Activated CD8-positive, alpha-beta memory T cell treated with anti-CD3 and anti-CD28 coated beads for 24 hours (primary cell): ENCODE measurements at places on chromosomes 16 and 17.

- DNase-seq = no peak
These were observed 999 bp upstream of the FLYWCH2 start for GRCh38 chr16:2881783-2882649.

DNA sequence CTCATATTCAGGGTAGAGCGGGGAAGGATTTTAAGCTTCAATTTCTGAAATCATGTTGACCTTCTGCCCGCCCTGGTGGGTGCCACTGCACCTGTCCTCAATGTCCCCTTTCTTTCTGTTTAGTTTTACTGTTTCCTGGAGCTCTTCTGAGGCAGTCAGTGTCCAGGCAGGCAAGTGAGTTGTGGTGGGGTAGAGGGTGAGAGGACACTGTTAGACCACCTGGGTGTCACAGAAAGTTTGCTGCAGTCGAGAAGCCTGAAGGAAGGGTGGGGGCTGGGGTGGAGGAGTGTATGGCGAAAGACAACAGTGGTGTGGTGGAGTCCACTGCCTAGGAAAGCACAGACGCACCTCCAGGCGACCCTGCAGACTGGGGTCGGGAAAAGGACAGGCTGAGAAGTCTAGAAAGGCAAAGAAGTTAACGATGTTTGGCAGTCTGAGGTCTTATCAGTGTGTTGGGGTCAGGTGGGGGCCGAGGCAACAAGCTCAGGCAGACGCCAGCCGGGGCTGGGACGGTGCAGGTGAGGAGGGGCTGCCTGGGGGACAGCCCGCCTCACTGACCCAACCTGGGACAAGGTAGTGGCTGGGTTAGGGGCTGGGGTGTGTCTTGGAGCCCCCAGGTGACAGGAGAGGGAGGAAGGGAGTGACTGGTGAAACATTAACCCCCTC is 23.3 kb upstream of the HOXB13 start:
- DNase-seq = no peak

DNA sequence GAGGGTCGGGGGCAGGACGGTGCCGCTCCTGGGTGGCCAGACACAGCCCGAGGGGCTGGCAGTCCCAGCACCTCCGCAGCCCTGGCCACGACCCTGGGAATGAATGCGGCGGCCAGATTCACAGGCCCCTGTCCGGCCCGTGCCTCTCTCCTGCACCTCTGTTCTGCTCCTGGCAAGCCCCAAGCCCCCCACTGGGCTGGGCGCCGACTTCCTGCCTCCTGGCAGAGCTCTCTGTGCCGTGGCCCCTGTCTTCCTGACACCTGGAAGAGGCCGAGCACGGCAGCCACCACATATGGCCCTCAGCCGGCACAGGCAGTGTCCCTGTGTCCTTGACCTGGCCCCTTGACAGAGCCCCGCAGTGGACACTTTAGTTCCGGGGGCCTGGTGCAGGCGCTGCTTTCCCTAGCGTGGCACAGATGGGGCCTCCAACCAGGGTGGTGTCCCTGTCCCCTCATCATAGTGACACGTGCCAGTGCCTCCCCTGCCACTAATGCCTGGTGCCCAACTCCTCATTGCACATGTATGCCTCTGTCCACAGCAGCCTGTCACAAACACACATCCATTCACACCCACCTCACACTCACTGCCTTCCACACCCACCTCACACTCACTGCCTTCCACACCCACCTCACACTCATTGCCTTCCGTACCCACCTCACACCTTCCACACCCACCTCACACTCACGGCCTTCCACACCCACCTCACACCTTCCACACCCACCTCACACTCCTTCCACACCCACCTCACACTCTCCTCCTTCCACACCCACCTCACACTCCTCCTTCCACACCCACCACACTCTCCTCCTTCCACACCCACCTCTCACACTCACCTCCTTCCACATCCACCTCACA is 110.6 kb upstream of the PLCG2 start:
- DNase-seq = no peak

DNA sequence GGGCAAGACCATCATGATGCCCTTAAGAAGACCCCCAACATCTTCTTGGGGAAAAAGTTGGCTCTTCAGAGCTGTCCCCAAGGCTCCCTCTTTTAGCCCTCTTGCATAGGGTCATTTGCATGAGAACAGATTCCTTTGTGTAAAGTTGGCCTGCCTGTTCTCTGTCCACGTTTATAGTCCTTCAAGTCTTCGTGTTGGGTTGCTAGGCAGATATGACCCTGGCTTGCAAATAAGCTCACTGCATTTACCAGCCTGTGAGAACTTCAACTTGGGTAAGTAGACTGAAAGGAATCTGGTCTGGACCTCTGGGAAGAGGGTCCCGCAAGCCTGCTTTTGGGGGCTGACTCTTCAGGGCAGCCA is 2.9 kb downstream of the ARSG start:
- DNase-seq = no peak

GRCh38 chr17:53462393-53462811 is 360.3 kb upstream of the KIF2B start:
- no peak for DNase-seq

- DNase-seq = peak; percentile 74
These were observed at the start of gene ZNF385C for GRCh38 chr17:42097691-42098631. TSS of gene ZNF385C (minus strand) at chr17:42098473. CDS start at chr17:42063056, 35,417 bp downstream.

GRCh38 chr16:84091460-84091859 is 25.3 kb downstream of the MBTPS1 start:
- DNase-seq = no peak

- no peak for DNase-seq
These were observed 170.2 kb downstream of the RAB11FIP4 start for GRCh38 chr17:31561469-31562375.

- DNase-seq = no peak
These were observed 59.0 kb downstream of the ABR start for GRCh38 chr17:1120596-1121441.

GRCh38 chr16:24041834-24042631 is 206.2 kb downstream of the PRKCB start:
- peak; percentile 93 for DNase-seq

- no peak for DNase-seq
These were observed 9.6 kb upstream of the APPBP2 start for GRCh38 chr17:60535382-60536279.

DNA sequence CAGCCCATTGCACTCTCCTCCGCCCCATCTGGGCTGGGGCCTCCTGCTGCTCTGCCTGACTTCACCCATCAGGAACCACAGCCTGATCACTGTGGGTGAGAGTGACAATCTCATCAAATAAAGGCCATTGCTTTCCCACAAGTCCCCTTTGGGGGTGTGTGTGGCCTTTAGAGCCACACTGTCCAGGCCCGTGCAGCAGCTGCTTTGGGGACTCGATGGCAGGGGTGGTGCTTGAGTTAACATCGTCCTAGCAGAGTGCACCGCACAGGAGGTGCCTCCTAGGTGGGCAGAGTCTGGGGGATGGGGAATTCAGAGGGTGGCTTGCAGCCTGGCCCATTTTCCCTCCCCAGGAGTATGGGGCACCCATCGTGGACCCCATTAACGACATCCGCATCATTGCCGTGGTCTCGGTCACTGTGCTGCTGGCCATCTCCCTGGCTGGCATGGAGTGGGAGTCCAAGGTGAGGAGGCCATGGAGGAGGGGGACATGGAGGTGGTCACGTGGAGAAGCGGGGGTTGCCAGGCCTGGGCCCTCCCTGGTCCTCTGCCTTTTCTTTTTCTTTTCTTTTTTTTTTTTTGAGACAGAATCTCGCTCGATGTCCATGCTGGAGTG is 5.4 kb downstream of the SLC12A3 start:
- DNase-seq = no peak

- no peak for DNase-seq
These were observed 448 bp downstream of the MT1M start for GRCh38 chr16:56632848-56633365.

DNA sequence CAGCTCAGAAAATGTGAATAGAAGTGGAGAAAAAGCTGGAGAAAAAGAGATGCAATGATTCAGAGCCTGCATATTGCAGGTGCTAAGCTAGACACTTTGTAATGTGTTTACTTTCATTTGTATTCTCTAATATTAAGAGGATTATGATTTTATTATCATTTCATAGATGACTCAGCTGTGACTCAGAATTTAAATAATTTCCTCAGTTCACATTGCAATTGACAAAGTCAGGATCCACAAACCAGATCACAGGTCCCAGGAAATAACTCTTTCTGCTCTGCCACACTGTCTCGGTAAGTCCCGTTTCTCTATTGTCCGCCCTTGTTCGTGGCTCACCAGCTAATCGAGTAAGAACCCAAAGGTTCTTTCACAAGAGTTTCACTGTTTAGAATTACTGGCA is 235.4 kb upstream of the MON1B start:
- DNase-seq = no peak

DNA sequence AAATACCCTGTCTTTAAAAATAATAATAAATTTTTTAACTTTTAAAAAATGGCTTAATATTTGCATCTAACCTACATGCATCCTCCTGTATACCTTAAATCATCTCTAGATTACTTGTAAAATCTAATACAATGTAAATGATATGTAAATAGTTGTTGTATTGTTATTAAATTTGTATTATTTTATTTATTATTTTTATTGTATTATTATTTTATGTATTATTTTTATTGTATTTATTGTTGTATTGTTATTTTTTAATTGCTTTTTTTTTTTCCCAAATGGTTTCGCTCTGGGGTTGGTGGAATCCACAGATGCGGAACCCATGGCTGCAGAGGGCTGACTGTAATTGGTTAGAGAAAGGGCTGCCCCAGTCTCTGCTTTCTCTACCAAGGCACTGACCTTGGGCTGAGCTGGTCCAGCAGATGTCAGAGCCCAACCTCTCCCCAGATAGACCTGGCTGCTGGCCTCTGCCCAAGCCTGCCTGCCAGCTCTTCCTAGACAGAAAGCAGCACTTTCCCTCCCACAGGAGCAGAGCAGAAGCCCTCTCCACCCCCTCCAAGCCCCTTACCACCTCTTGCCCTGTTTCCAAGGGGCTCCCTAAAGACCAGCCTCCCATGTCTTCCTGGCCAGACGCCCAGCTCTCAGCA is 183.8 kb downstream of the GSG1L start:
- DNase-seq = no peak

DNA sequence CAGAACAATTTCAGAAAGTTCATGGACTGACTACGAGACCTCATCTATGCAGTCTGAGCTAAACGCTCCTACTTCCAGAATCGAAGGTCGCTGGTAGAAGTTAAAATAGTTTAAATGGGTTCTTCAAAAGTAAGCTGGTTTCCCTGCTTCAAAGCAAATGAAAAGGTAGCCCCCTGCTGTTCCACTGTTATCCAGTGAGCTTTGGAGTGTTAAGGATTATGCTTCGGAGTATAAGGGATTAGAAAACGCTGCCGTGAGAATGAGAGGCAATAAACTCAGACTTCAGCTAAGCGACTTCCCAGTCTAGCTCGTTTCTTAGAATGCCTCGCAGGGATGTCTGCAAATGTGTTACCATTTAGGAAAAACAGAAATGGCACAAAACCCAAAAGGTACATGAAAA is 12.4 kb downstream of the MLYCD start:
- DNase-seq = no peak

DNA sequence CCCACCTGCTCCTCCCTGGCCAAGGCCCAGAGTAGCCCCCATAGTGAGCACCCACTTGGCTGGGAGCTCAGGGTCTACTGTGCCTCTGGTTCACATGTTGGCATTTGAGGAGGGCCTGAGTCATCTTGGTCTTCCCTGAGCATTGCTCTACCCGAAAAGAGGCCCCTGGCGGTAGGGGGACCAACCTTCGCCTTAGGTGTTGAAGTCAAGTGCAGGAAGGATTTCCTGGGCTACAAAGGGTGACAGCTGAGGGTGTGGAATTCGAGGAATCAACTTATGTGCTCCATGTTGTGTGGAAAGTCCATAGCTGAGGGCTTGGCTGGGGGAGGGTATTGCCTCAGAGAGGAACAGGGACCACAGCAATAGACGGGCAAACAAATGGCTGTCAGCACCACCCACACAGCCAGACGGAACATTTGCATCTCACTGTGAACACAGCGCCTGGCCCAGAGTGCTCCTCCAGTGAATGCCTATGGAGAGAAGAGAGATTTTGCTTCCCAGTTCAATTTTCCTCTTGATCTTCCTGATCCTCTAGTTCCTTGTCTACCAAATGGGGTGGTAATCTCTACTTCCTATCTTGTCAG is 35.6 kb upstream of the NGFR start:
- no peak for DNase-seq

DNA sequence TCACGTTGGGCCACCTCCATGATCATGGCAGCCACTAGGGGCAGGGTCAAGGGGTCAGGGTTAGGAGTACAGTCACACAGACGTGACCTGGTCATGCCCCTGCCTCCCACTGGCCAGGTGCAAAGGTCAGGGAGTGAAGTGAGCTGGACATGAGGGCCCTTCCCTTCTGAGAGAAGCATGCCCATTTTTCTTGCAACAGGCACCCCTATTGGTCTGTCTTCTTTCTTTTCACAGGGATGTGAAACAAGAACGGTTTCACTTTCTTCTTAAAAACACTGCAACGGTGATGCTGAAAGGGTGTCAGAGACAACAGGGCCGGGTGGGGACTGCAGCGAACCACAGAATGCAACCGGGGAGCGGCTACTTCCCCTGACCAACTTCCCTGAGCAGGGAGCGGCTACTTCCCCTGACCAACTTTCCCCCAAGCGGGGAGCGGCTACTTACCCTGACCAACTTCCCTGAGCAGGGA is 52.1 kb upstream of the DOC2B start:
- DNase-seq = no peak

DNA sequence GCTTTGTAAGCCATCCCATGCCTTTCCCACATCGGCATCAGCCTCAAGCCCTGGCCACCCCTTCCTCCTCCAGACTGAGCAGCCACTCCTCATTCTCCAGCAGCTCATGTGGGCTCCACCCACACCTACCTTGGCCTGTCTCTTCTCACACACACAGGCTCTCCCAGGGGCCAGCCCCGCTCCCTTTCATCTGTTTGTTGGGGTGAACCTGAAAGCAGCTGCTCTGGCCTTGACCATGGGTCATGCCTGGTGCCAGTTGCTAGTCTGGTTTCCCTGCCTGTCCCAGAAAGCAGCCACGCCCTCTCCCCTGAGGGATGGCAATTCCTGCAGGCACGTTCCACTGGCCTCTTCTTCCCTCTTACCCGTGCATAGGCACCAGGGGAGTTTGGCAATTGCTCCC is 11.4 kb upstream of the TMEM238L start:
- DNase-seq = no peak

DNA sequence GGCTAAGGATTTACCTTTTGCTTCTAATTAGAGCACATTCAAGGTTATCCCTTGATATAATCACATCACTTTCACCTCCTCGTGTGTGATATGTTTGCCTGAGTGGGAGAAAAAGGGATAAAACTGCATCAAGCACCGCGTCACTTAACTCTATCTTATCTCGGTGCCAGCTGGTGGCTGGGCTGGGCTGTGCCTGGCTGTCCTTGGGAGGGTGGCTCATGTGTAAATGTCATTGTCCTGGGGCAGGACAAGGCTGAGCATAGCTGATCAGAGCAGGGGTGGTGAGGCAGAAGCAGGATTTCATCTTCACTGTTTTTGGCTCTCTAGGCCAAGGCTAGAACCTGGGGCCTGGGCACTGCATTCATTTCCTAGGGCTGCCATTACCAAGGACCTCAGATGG is 105.3 kb downstream of the RAP1GAP2 start:
- DNase-seq = no peak

GRCh38 chr17:29078183-29079045 is 35.5 kb downstream of the PIPOX start:
- no peak for DNase-seq

DNA sequence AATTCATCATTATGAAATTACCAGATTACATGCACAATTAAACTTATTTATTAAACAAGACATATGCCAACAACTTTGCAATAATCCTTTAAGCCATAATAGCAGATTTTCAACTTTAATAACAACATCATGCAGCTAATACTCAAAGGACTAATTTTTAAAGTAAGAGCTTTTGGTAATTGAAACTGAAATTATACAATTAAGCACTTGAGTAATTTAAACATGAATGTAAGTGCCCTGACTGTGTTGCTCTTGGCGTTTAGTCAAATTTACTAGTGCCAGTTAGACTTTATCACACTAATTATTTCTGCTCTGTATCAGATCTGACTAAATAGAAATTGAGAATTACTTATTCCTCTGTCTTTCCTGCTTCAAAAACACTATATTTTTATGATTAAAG is 46.8 kb upstream of the PSMD7 start:
- no peak for DNase-seq
